ENCODE measurements at places on chromosomes 16 and 17.

DNA sequence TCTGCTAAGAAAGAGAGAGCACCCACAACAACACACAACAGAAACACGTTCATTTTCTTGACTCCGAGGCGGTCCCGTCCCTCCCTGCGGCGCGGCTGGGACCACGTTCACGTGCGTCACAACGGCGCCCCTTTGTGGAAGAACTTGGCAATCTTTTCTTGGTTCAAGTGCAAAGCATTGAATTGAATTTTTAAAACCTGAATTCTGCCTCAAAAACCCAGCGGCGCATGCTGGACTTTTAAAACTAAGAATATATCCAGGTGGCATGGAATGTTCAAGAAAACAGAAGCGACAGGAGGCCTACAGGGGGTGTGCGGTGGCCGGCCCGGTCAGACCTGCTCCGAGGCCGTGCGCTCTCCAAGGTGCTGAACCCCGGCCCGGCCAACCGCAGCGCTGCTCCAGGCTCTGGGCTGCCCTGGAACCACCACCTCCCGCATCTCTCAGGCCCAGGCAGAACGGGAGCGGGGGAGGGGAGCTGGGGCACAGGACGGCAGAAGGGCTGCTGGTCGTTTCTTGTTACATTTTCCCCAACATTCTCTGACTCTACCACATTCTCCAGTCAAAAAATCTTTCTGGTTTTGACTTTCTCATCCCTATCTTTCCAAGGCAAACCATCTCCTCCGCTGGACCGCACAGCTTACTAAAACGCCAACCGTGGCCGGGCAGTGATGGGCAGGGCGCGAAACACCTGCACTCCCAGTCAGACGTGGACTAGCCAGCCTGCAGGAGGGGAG, 3.4 kb upstream of the HEXD start:
- DNase-seq = peak; percentile 51

- DNase-seq = no peak
Observed at GRCh38 chr16:57479205-57479975, 6.9 kb downstream of the DOK4 start.

DNA sequence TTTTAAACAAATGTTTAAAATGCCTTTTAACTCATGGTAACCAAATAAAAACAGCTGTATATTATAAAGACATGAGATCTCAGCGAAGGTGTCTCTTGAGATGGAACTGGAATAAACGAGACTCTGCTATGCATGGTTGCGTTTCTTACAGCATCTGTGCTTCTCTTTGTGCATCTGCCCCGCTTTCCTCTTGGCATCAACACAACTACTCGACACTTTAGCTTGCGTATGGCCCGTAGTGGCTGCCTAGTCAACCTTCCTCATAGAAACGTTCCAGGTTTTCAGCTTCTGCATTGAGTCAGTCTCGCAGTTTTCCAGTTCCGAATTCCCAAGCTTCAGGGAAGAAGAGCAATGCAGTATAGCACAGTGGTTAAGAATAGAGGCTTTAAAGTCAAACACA, 214.9 kb downstream of the CEP112 start:
- DNase-seq = no peak

GRCh38 chr16:22672830-22673210, 141.1 kb upstream of the HS3ST2 start:
- no peak for DNase-seq

- DNase-seq = no peak
Observed at GRCh38 chr16:87326151-87326571, 9.0 kb upstream of the C16orf95 start.

DNA sequence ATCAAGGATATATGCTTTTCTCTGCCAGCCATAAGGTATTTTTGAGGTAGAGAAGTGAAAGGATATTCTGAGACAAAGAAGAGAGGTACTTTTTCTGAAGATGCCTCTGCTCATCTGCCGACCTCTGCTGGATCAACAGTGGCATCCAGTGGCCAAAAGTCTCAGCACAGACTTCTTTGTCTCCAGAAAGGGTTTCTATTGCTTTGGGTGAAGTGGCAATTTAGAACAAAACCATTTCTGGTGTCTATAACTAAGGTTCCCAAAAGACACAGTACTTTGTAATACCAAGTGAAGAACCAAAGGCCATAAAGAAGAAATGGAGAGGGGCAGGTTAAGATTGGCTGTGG, 155.2 kb upstream of the C17orf78 start:
- DNase-seq = peak; percentile 52

DNA sequence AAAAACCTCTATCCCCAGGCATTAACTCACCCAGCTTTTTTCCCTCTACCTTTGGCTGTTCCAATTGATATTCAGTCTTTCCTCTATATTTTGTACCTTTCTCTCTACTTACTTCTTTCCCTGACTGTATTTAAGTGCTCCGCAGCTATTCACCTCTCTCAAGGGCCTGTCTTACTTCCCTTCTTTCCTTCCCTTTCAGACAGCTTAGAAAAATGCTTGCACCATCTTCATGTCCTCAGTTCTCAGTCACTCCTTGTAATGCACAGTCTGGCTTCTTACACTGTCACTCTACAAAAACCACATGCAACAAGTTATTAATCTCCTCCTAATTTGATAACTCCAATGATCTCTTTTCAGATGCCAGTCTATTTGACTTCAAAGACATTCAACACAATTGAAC, 163.4 kb downstream of the PHKB start:
- no peak for DNase-seq

DNA sequence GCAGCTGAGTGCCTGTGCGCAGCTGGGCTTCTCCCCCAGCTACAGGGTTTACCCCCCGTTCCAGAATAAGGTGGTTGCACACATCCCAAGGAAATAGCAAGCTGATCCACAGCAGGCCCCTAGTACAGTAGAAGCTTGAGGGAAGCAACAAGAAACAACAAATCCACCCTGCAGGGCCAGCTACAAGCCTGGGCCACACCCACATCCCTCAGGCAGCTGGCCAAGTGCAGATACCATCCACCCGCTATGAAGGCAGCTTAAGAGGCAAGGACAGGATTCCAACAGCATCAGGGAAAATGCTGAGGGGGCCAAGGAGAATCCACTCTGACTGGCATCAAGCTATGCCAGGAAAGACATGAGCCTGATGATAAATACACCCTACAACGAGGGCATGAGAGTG, 66.9 kb upstream of the RCVRN start:
- no peak for DNase-seq

DNA sequence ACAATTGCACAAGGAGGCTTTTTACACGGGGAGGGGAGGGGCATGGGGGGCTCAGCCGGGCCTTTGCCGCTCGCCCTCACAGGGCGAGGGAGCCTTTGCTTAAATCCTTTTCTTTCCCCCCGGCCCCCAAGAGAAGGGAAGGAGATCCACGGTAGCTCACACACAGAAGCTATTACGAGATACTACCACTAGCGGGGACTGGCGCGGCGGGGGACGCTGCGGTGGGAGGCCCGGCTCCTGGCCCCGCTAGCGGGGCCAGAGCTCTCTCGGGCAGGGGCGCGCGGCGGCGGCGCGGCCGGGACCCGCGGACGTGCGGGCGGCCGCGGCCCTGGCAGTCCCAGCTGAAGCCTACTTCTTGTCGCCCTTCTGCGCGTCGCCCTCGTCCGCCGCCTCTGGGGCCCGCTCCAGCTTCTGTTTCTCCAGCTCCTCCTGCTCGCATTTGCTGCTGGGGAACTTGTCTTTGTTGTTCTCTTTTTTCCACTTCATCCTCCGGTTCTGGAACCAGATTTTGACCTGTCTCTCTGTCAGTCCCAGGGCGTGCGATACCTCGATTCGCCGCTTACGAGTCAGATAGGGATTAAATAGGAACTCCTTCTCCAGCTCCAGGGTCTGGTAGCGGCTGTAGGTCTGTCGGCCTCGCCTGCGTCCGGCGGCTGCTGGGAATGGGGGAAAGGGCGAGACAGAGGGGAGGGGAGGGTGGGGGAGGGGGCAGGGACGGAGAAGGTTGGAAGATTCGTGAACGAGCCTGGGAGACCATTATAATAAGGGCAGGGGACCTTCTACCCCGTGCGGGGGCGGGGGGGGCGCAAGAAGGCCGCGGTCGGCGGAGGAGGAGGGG, 2.0 kb downstream of the HOXB8 start:
- peak; percentile 49 for DNase-seq

DNA sequence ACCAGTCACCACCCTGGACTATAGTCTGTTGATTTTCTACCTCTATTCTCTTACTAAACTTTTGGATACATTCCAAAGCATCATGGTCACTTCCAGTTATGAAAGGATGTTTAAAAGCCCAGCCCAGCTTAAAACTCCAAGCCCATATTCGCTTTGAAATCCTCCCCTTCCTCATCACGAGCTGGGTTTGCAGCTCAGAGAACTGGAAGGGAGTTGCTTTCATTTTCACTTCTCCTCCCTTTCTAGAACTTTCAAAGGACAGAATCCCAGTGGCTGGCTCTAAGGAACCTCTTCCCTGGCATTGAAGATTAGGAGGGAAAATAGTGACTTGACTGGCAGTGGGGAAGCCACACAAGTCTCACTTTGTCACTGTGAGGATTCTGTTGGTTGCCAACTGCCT, 100.1 kb upstream of the DYNLRB2 start:
- DNase-seq = no peak

DNA sequence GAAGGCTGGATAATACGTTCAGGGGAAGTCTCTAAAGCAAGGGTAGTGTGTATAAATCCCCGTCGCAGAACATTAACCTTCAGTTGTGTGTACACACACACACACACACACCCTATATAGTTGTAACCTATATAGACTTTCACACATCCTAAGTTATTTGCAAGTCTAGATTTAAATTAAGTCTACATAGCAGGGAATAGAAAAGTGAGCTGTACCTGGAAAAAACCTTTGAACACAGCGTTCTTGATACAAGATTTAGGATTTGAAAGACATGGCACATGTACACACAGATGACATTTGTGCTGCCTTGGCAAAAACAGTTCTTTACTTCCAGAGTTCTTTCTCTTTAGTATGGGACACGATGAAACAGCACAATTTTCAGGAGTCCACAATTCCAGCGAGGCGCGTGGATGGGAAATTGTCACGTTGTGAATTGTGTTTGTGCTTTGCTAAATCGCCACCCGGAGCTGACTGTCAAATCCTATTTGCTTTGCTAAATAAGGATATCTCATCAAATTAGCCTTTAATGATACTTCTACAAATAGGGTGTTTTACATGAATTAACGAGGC, 233.9 kb downstream of the MRTFB start:
- DNase-seq = no peak

DNA sequence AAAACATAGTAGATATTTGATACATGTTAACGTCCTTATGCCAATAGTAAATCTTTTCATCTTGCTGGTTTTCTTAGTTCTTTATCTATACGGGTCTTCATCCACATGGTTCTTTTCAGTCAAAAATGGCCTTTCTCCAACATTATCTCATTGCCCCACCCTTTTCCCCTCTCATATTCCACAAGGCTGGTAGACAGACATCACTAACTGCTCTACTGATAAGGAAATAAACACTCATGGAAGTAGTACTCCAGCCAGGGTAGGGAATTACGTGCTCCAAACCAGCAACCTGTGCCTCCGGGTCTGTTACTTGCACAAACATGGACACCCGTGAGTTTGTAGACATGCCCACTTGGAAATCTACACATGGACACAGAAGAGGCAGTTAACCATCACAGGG, 141.4 kb downstream of the XYLT1 start:
- no peak for DNase-seq
